ENCODE measurements at places on chromosomes 12 and 14. TPM values are rescaled to one million over a fixed set of nuclear protein-coding genes. Genes with fewer than 3 reads are reported as not detected.

Gene SLC5A8
- not detected for total RNA-seq

Gene SLC39A2
- not detected for total RNA-seq

Gene ACVRL1
- 10.7 TPM for total RNA-seq

Gene WSB2
- 49.1 TPM for total RNA-seq

Gene MEG3
- total RNA-seq, result 27.0 TPM

DNA sequence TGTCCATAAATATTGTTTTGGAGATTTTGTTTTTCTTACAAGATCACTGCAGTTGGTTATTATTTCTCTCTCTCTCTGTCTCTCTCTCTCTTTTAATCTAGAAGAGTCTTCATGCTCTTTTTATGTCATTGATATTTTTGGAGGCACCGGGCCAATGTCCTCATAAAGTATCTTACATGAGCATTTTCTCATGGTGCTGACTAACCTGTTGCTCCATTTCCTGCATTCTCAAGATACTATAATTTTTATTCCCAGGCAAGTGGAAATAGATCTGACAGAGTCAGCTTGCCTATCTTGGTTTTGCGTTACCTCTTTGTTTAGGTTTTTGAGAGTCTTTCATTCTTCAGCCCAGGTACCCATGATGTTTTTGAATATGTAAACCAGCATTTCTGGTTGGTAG lies 938.8 kb upstream of the FBXO33 start:
- DNase-seq, result no peak

DNA sequence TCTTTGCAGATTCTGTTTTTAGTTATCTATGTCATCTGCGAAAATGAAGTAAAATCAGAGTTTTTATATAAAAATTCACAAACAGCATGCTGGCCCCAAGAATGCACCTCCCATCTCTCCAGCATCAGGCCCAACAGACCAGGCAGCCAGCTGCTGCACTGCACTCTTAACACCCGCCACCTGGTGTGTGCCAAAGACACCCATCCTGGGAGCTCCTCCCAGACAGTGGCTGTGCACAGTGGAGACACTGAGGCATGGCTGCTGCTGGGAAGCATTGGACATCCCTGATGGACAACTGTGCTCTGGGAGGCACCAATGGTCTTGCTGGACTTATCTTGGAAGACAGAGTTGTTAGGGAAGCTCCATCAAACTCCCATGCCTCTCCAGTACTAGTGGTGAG lies 817.2 kb downstream of the TMEM121 start:
- no peak for DNase-seq

DNA sequence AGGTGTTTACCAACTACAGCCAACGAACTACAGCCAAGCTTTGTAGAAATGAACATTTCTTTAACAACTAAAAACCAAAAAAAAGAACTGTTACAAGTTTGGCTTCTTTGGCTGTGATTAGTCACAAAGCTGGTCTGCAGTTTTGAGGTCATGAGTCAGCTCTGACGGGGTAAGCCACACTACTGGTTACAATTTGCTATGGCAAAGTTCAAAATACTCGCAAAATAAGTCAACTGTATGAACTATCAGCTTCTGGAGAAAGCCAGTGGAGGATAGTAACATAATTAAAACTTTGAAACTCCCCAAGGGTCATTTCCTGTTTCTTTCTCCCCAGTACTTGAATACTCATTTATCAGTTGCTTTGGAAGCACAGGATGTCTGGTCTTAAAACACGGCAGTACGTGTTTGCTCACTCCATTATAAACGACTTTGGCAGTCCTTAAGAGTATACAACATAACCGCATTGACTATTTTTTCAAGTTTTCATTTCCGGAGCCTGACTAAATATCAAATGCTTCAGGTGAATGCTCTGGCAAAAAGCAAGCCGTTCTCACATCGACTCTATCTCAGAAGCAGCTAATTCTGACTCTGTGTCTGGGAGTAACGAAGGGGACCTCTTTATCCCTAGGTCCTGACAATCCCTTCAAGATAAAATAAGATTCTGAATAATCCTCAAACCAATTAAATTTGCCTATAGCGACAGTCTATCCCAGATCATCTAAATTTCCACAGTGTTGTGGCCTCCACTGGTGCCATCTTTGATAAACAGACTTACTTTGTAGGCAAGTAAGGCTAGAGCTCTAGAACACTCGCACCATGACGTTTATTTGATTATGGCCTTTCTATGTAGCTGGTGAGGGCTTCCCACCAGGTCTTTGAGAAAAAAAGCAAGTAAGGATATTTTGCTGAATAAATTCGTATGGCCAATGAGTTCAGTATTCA lies 10.6 kb downstream of the PHLDA1 start:
- DNase-seq, result no peak

DNA sequence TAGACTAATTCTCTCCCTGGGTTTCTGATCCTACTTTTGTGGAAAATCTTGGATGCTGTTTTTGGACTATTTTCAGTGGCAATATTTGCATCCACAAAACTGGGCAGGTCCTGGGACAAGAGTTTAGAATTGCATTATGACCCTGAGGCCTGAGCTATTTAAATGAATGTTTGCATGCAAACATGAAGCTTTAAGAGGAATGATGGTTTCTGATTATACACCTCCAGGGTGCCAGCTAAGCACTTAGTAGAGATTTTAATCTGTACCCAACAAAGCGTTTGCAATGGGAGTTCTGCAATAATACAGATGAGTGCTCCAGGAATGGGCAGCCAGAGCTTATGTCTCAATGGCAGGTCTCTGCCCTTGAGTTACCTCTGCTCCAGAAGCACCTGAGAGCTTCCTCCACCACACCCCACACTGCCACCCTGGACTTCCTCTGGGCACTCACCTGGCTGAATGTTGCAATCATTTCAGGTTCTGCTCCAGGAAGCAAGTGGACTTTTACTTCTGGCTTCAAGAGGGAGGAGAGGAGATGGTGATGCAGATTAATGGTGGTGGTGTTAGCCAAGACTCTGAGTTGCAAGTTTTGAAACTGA lies 6.0 kb upstream of the SPTLC2 start:
- no peak for DNase-seq

GRCh38 chr12:95532851-95533250 lies 18.4 kb downstream of the USP44 start:
- DNase-seq, result no peak

GRCh38 chr12:113086249-113087164 lies 30.0 kb downstream of the DTX1 start:
- no peak for DNase-seq

- DNase-seq, result no peak
Observed at GRCh38 chr12:92261071-92261470, 115.4 kb upstream of the BTG1 start.

GRCh38 chr12:107649661-107650061 lies 35.9 kb upstream of the PWP1 start:
- no peak for DNase-seq

DNA sequence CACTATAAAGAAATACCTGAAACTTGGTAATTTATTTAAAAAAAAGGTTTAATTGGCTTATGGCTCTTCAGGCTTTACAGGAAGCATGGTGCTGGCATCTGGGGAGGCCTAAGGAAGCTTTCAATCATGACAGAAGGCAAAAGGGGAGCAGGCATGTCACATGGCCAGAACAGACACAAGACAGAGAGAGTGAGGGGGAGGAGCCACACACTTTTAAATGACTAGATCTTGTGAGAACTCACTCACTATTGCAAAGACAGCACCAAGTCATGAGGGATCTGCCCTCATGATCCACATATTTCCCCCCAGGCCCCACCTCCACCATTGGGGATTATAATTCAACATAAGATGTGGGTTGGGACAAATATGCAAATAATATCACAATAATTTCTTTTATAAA lies 355.6 kb downstream of the DAD1 start:
- DNase-seq, result no peak

- DNase-seq, result no peak
Observed at GRCh38 chr14:106506881-106507305, 980.5 kb downstream of the TMEM121 start.
